SJSA1 (cell line): ENCODE measurements at places on chromosomes 7 and 10. TPM values are rescaled to one million over a fixed set of nuclear protein-coding genes. Genes with fewer than 3 reads are reported as not detected.

DNA sequence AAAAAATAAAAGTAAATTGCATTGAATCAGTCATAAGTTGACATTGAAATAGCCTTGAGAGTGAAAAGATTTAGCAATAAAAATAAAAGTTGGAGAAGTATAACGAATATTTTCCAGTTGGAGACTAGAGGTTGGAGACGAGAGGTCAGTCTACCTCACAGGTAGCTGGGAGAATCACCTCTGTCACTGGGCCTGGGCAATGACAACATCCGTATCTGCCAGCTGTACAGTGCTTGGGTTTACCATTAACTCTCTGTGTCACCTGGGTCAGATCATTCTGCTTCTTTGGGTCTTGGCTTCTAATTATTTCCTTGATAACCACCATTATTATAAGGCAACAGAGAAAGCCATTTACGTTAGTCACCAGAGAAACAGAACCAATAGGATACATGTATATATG, 62.0 kb upstream of the STEAP4 start:
- H3K4me1 ChIP-seq: no peaks in the 10 kb centered on the region
- no peaks in the 10 kb centered on the region for H3K36me3 ChIP-seq
- DNase-seq: no peak
- H3K4me3 ChIP-seq: no peak overlapping the region

DNA sequence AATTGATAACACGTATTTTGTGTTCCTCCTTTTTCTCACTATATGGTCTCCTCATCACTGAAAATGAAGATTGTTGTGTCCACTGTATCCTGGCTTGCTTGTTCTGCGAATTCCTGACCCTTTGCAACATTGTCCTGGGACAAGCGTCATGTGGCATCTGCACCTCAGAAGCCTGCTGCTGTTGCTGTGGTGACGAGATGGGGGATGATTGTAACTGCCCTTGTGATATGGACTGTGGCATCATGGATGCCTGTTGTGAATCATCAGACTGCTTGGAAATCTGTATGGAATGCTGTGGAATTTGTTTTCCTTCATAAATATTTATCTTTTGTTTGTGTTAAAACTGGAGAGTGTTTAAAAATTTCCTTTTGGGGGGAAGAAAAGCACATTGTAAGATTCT, 93.7 kb downstream of the MDFIC start:
- peaks cover 13% of the 10 kb centered on the region for H3K36me3 ChIP-seq
- no peaks in the 10 kb centered on the region for H3K27me3 ChIP-seq
- peak overlapping the region; percentile 79 for H3K27ac ChIP-seq
- H3K4me1 ChIP-seq: peaks cover 26% of the 10 kb centered on the region
- peak; percentile 93 for DNase-seq
- no peak overlapping the region for H3K4me3 ChIP-seq

DNA sequence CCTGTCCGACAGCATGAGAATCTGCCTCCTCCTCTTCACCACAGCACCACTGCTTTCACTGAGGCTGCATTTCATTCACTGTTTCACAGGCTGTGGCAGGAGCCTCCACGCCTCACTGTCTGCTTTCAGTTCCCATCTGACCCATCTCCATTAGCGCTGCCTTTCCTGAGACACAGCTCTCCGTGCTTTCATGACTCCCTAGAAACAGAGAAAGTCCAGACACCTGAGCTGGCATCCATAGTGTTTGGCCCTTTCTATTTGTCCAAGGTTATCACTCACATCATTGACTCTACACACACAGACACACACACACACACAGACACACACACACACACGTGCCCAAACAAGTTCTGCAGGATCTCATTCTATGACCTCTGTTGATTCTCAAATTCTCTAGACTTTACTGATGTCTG, 5.2 kb downstream of the LGI1 start:
- no peaks in the 10 kb centered on the region for H3K27me3 ChIP-seq
- no peak for DNase-seq
- H3K4me1 ChIP-seq: peaks cover 11% of the 10 kb centered on the region
- no peak overlapping the region for H3K27ac ChIP-seq
- H3K36me3 ChIP-seq: no peaks in the 10 kb centered on the region

DNA sequence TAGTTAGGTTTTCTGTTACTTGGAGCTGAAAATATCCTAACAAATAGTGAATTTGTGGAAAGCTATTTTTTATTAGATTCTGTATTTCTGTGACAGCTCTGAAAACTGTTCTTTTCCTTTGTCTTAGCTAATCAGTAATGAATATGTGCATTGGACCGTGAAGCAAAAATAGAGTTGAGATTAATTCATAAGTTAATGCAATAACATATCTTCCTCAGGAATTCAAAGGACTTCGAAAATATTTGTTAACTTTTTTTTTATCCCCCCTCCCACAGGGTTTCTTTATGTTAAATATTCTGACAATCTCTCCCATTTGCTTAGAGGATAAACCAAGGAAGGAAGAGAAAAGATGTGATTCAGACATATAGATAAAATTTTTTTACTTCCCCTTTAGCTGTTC, 101.4 kb downstream of the PODXL start:
- no peak overlapping the region for H3K27ac ChIP-seq
- H3K36me3 ChIP-seq: peaks cover 5% of the 10 kb centered on the region
- no peaks in the 10 kb centered on the region for H3K4me1 ChIP-seq
- H3K4me3 ChIP-seq: no peak overlapping the region

DNA sequence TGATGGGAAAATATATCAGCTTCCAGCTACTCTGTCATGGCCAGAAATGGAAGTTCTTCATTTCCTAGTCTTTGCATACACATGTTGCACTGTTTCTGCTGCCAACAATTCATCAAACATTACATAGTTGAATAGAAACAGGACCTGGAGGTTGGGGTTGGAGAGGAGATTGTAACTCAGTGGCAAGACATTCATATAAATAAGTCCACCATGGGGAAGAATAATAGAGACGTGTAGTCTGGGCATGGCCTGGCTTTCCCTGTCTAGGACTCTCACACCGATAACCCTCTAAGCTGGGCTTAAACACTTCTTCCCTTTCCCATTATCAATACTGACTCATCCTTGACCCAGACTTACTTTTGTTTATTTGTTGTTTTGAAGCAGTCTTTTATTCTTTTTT, 155.7 kb downstream of the PLPP4 start:
- H3K4me3 ChIP-seq: no peak overlapping the region
- H3K27me3 ChIP-seq: no peaks in the 10 kb centered on the region; the same call in 1 of the 2 replicates
- H3K27ac ChIP-seq: no peak overlapping the region
- no peaks in the 10 kb centered on the region for H3K36me3 ChIP-seq
- peaks cover 7% of the 10 kb centered on the region for H3K4me1 ChIP-seq
- DNase-seq: no peak

DNA sequence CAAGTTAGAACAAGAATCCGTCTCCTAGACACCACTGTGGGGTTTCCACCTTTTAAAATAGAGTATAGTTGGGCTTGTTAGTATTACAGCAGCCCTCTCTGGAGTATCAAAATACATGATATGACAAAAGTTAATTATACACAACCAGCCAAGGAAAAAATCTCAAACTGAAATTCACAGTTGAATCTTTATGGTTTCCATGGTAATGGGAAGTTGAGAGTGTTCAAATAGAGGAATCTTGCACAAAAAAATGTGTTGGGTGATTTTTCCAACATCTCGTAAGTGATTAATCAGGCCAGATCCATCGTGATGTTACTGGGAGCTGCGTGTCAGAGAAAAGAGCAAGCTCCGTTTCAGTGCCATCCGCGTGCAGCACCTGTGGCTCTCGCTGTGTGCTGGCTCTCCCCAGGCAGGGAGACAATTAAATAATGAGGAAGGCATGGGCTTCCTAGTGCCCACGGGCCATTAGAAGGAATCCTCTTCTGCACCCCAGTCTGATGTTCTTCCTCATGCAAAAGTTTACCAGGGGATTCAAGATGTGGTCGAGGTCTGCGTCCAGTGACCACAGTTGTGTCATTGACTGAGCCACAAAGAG, 41.1 kb upstream of the ADARB2 start:
- H3K27me3 ChIP-seq: 0 out of 2 replicates have a peak, but pooled peaks cover 5% of the 10 kb centered on the region
- no peak overlapping the region for H3K27ac ChIP-seq
- no peak for DNase-seq
- no peak overlapping the region for H3K4me3 ChIP-seq
- H3K4me1 ChIP-seq: no peaks in the 10 kb centered on the region

CTTNBP2 gene
- not detected in 2 replicates for total RNA-seq

PON1 gene
- not detected in 2 replicates for total RNA-seq

- no peak overlapping the region for H3K4me3 ChIP-seq
- no peaks in the 10 kb centered on the region for H3K36me3 ChIP-seq
- no peaks in the 10 kb centered on the region for H3K27me3 ChIP-seq
- no peak overlapping the region for H3K27ac ChIP-seq
- no peak for DNase-seq
- H3K4me1 ChIP-seq: 0 out of 2 replicates have a peak, but pooled peaks cover 4% of the 10 kb centered on the region
These were observed 70.3 kb upstream of the FAM3C start for GRCh38 chr7:121466455-121466854.

DNA sequence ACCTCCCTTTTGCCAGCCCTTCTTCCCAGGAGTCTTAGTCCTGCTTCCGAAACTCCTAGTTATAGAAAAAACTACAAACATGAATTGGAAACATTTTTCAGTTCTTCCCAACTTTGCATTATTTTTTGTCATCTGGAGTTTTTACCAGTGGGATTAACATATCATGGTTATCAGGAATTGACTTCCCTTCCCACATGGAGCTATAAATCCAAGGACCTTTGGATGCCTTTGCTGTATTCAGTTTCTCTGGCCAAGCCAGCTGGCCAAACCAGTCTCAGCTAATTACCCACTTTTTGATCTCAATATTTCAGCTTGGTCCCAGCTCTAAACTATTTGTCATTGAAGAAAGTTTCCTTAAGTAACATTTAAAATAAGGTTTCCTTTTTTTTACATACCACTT, 570.6 kb downstream of the SORCS1 start:
- DNase-seq: no peak
- no peaks in the 10 kb centered on the region for H3K4me1 ChIP-seq
- H3K4me3 ChIP-seq: no peak overlapping the region
- H3K27ac ChIP-seq: no peak overlapping the region
- H3K27me3 ChIP-seq: no peaks in the 10 kb centered on the region

NRBF2 gene
- total RNA-seq: 12.0 and 25.7 TPM in 2 replicates

DNA sequence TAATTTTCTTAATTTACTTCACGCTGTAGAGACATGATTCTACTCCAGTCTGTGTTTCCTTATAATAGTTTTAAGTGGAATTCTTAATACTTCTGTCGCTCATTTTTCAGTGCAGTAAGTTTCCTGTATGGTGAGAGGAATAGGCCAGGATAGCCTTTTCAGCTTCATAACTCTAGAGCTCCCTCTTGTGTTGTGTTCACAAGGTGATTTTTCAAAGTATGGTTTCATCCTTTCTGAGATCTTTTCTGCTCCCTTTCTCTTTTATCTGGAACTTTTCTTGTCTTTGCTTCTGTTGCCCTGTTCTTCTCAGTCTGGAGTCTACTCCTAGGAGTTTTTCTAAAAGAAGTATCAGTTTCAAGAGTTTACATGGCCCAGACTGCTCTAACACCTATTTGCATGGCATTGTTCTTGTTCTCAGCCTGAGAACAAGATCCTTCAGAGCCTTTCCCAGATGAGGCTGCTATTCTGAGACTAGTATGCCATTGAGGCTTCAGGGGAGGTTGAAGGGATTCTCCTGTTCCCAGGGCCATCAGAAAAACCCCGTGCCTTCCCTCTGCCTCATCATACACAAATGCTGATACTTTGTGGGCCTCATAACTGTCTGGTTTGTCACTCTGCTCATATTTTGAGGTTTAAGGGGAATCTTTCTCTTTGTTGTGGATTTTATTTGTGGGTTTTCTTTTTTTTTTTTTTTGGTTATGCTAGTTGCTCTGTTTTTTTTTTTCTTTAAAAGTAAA, 21.8 kb downstream of the NET1 start:
- H3K36me3 ChIP-seq: peaks cover 17% of the 10 kb centered on the region
- peak overlapping the region; percentile 59 for H3K27ac ChIP-seq
- DNase-seq: no peak
- H3K4me3 ChIP-seq: no peak overlapping the region
- 0 out of 2 replicates have a peak, but pooled peaks cover 2% of the 10 kb centered on the region for H3K27me3 ChIP-seq
- peaks cover 13% of the 10 kb centered on the region for H3K4me1 ChIP-seq
